Tibial nerve (tissue), 4 donors: ENCODE measurements at places on chromosomes 5 and 9. TPM values are rescaled to one million over a fixed set of nuclear protein-coding genes. Genes with fewer than 3 reads are reported as not detected.

DNA sequence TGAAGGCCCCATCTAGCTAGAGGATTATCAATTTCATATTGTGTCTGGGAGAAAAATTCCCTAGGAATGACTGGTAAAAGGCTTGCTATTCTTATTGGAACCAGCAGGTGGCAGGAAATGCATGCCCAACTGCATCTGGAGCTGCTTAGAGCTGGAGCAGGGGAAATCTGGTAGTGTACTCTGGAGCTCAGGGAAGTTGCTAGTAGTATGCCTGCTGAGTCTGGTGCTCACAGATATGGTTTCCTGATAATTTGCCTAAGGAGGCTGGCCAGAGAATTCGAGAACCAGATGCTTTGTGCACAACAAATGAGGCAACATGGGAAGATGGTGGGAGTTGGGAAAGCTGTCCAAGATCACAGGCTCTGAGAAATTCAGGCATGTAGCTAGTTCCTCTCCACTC, 53.7 kb downstream of the G3BP1 start:
- no peaks in the 10 kb centered on the region for H3K4me1 ChIP-seq
- peak; percentile 72 for DNase-seq
- no peaks in the 10 kb centered on the region for H3K27me3 ChIP-seq
- H3K36me3 ChIP-seq = peaks cover 3% of the 10 kb centered on the region
- no peak overlapping the region for H3K4me3 ChIP-seq

Gene DCP2
- total RNA-seq = 29.1 TPM

DNA sequence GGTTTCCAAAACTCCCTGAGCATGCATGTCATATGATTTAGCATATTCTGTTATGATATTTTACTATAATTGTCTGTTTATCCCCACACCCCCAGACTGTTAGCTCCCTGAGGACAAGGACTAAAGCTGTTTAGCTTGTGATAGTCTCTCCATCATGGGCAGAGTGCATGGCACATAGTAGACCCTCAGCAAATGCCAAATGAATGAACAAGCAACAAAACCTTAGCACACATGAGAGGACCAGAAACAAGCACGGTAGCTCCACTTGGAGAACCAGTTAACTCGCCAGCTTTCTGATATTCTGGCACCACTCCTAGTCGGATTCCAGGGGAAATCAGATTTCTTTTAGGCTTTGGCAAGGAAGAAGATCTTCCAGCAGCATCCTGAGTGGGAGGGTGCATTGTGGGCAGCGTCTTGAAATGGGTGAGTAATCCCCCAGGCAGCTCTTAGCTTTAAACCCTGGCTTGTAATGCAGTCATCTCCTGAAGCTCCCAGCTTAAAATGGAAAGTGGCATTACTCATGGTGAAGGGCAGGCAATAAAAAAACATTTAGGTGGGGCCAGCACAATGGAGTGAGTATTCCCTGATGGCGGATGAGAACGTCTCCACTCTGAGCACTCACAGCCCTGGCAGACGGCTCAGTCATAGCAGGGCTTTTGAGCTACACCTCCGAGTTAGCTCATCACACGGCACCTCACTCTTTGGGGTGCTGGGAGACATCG, 41.1 kb downstream of the FGF1 start:
- H3K27me3 ChIP-seq = no peaks in the 10 kb centered on the region
- no peak for DNase-seq
- H3K27ac ChIP-seq = no peak overlapping the region

Gene CTNND2
- not detected for total RNA-seq
